ENCODE measurements at places on chromosomes 2 and 18. TPM values are rescaled to one million over a fixed set of nuclear protein-coding genes. Genes with fewer than 3 reads are reported as not detected.

SLC14A1 gene
- total RNA-seq: 3.5 TPM

DNA sequence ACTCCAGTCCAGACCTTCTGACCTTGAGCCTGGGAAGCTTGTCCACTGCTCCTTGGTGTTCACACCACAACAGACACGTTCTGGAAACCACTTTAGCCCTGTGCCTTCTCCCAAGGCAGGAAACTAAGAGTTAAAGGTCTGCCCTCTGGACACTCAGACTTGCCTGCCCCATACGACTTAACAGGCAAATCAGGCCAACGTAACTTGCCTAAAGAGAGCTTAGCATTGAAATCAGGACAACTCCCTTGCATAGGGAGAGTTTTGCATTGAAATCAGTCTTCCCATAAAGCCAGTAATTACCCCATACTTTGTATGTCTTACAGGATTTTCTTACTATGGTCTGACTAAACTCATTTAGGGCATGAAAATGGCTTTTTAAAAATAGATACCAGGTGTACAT, 18.5 kb downstream of the NFE2L2 start:
- H3K4me1 ChIP-seq: peaks cover 49% of the 10 kb centered on the region
- peak overlapping the region; percentile 9 for H3K27ac ChIP-seq
- DNase-seq: no peak
- peaks cover 25% of the 10 kb centered on the region for H3K36me3 ChIP-seq

DNA sequence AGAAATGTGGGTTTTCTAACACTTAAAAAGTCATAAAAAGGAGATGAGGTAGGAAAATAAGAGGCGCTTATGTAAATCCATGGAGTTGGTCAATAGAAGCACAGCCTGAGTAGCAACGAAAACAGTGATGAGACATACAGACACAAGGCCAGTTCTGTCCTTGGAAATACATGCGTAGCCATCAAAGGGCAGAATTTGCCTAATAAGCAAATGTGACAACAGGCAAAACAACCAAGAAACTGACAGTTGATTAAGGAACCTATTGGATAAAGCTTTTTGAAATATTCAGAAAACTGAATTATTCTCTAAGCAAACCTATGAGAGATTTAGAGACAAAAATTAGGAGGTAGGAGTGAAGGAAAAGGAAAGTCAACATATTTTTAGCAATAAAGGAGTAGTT, 586.3 kb downstream of the PLCL1 start:
- peaks cover 7% of the 10 kb centered on the region for H3K27me3 ChIP-seq
- DNase-seq: no peak
- H3K4me1 ChIP-seq: no peaks in the 10 kb centered on the region
- H3K27ac ChIP-seq: no peak overlapping the region
- H3K36me3 ChIP-seq: no peaks in the 10 kb centered on the region
- no peak overlapping the region for H3K4me3 ChIP-seq

GRCh38 chr2:27105981-27106380, 12.9 kb downstream of the CGREF1 start:
- H3K36me3 ChIP-seq: no peaks in the 10 kb centered on the region
- H3K4me1 ChIP-seq: no peaks in the 10 kb centered on the region
- H3K27me3 ChIP-seq: peaks cover 5% of the 10 kb centered on the region
- H3K4me3 ChIP-seq: no peak overlapping the region
- DNase-seq: no peak

SNX17 gene
- total RNA-seq: 116 TPM

DNA sequence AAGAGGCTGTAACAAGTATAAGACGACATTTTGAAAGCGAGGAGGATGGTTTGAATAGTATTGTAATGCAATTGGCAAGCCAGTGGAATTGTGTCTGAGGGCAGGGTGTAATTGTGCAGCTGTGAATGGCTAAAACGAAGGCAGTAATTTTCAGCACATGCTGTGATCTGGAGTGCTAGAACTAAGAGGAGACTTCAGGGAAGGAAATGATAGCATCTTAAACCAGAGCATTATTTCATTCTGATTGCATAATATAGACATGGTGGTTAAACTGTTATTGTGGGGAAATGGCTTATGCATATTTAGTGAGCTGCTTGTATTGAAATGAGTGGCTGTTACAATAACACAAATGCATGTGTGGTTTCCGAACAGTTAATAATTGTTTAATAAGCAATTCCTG, 36.3 kb downstream of the THSD7B start:
- no peak overlapping the region for H3K27ac ChIP-seq
- H3K27me3 ChIP-seq: no peaks in the 10 kb centered on the region
- no peak for DNase-seq
- no peak overlapping the region for H3K4me3 ChIP-seq
- no peaks in the 10 kb centered on the region for H3K36me3 ChIP-seq

CNGA3 gene
- total RNA-seq: not detected

DNA sequence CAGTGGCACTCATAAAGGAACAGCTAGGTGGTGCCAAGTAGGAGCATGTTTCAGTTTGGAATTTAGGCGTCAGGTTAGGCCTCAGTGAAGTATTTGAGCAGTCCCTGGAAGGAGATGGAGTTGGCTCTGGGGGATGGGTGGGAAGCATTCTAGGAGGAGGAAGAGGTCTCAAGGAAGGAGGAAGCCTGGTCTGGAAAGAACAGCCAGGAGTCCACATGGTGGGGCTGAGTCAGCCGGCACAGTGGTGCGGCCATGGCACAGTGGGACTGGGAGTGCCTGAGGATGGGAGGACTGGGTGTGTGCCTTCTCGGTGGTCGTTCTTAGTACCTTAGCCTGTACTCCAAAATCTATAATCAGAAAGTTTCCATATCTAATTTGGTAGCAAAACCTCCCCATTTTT, 373.3 kb downstream of the PTPRM start:
- no peak for DNase-seq
- no peaks in the 10 kb centered on the region for H3K36me3 ChIP-seq
- H3K4me3 ChIP-seq: no peak overlapping the region

PRKAG3 gene
- total RNA-seq: not detected

FIGN gene
- not detected for total RNA-seq

LIMS4 gene
- 1.1 TPM for total RNA-seq

GRCh38 chr2:236901956-236902355, 183.7 kb upstream of the COPS8 start:
- no peak overlapping the region for H3K4me3 ChIP-seq
- no peaks in the 10 kb centered on the region for H3K36me3 ChIP-seq
- no peaks in the 10 kb centered on the region for H3K4me1 ChIP-seq
- H3K27ac ChIP-seq: no peak overlapping the region
- peaks cover 10% of the 10 kb centered on the region for H3K27me3 ChIP-seq
- DNase-seq: no peak

SANBR gene
- 7.0 TPM for total RNA-seq

Measured in activated naive CD8-positive, alpha-beta T cell treated with anti-CD3 and anti-CD28 coated beads, Interleukin-2, amount 10 ng/mL, durations not matched to agents 7 days and 5 days (primary cell).